GM23248 (cell line): ENCODE measurements at places on chromosomes 4 and X.

- no peak for DNase-seq
These were observed 62.1 kb downstream of the TBC1D14 start for GRCh38 chr4:6971536-6972374.

DNA sequence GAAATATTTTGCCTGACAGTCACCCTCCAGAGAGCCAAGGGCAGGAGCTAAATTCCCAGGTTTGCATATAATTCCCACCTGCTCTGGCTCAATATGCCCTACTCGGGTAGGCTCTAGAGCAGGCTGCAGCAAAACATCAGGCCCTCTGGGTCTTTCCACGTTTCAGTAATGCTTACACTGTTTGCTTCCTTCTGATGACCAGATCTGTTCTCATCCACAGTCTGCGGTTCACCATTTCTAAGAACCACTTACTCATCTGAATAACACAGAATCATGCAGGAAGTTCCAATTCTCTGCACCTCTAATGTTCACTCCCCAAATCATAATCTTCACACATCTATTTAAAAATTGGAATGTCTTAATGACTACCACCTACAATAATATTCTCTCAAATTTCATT lies 141.4 kb downstream of the PPP3CA start:
- peak; percentile 68 for DNase-seq

DNA sequence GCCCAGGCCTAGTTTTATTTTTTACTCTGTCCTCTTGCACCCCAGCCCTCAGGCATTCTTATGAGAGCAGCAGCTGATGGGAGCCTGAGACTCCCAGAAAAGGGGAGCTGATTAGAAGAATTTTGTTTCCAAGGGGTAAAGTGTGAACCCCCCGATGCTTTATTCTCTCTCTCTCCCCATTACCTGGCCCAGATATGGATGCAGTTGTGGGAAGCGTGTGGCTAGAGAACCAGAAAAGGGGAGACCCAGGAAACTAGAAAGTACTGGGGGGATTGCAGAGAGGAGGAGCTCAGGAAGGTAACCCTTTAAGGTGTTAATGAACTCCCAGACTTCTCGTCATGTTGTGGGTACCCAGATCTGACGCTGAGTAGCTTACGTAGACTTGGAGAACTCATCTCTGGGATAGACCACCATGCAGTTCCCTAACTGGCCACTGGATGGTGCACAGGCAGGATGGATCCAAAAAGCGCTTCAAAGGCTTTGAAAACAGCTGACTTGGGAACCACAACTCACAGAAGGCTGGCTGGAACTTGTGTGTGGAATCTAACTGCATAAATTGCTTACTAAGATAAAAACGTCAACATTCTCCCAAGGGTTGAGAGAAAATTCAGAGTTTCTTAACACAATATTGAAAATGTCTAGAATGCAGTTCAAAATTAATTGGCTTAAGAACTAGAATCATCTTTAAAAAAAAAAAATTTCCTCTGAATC lies 64.7 kb downstream of the TBC1D14 start:
- DNase-seq, result peak; percentile 92

DNA sequence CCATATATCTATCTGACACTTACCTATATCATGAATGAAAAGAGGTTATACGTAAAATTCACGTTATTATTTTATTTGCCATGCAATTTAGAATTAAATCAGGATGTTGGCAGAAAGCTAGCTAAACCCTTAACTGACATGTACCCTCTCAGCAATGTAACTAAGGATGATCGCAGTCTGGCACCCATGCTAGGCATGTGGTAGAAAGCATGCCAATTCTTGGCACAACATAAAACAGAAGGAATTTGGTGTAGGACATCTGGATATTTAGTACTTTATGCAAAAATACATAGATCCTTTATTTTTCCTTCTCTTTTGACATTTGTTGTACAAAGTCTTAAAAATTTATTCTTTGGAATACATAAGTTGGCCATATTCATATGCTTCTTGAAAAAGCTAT lies 436.8 kb upstream of the FAT1 start:
- DNase-seq, result no peak

DNA sequence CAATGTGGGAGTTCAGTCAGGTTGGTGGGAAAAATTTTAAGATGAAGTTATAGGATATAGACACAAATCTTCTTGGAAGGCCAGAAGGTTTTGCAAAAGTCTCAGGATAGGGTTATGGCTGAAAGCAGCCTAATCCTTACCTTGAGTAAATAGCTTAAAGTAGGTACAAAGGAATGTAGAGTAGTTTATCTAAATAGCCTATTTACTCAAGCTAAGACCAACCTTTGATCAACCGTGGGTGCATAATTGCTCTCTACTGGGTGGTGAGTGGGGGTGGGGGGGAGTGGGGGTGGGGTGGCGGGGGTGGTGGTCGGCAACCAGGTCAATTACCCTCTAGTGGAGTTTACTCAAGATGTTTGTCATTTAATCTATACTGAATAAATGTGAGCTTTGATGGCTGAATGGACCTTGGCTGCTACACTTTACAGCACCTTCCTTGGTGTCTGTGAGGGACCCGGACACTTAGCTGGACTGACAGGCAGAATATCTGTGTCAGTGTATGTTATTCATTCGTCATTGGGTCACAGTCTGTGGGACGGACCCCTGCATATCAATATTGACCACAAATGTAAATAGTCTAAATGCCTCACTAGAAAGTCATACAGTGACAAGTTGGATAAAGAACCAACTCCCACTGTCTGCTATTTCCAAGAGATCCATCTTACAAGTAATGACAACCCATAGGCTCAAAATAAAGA lies 545.7 kb upstream of the PABPC4L start:
- DNase-seq, result no peak

- DNase-seq, result peak; percentile 70
These were observed 408 bp downstream of the TMEM33 start for GRCh38 chr4:41935652-41936021.
